Right lobe of liver (tissue), 6 donors: ENCODE measurements at places on chromosomes 3 and 15. TPM values are rescaled to one million over a fixed set of nuclear protein-coding genes. Genes with fewer than 3 reads are reported as not detected.

The ITPKA gene
- total RNA-seq: 0.61 TPM

The STRIT1 gene
- total RNA-seq: not detected

The SLC22A13 gene
- total RNA-seq: not detected

The COL6A5 gene
- not detected for total RNA-seq

The PRR23E gene
- total RNA-seq: not detected

DNA sequence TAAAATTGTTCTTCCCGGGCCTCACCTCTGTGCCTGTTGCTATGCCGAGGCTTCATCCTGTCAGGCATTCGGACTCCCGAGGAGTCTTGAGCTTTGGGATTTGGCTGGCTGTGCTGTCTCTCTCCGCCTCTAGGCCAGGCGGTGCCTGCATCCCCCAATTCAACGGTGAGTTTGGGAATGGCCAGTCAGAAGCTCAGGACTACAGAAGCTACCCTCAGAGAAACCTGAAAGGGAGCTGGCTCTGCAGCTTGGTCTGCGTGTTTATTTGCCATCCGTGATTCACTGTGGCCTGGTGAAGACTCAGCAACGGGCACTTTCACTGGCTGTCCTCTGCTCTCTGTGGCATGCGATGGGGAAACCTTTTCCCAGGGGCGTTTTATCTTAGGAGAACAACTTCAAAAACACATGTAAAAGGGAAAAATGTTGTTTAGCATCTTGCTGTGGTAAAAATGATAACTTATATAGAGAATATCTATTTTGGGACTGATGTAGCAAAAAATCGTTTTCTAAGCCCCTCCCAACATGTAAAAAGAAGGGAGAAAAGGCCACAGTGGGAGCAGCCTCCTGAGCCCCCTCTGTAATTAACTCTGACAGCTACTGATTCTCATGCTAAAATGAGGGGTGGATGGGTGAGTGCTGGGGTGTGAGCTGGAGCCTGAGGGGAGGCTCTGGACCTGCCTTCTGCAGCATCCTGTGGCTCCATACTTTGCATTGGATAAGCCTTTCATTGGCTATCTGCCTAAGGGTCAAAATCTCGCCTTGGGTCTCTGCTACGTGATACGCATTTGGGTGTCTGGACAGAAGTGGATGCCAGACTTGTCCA, 103.4 kb upstream of the KLHL25 start:
- no peak overlapping the region for H3K4me3 ChIP-seq
- no peak overlapping the region for H3K27ac ChIP-seq
- no peaks in the 10 kb centered on the region for H3K36me3 ChIP-seq
- no peak for DNase-seq
- H3K27me3 ChIP-seq: no peaks in the 10 kb centered on the region

GRCh38 chr3:140499114-140499757, 178.6 kb upstream of the TRIM42 start:
- no peaks in the 10 kb centered on the region for H3K27me3 ChIP-seq
- H3K36me3 ChIP-seq: no peaks in the 10 kb centered on the region
- no peaks in the 10 kb centered on the region for H3K4me1 ChIP-seq
- no peak for DNase-seq

- no peak overlapping the region for H3K4me3 ChIP-seq
- H3K36me3 ChIP-seq: no peaks in the 10 kb centered on the region
- H3K27ac ChIP-seq: no peak overlapping the region
- H3K4me1 ChIP-seq: no peaks in the 10 kb centered on the region
- DNase-seq: no peak
- no peaks in the 10 kb centered on the region for H3K27me3 ChIP-seq
Measured at GRCh38 chr3:114093596-114093995, 37.1 kb downstream of the QTRT2 start.

DNA sequence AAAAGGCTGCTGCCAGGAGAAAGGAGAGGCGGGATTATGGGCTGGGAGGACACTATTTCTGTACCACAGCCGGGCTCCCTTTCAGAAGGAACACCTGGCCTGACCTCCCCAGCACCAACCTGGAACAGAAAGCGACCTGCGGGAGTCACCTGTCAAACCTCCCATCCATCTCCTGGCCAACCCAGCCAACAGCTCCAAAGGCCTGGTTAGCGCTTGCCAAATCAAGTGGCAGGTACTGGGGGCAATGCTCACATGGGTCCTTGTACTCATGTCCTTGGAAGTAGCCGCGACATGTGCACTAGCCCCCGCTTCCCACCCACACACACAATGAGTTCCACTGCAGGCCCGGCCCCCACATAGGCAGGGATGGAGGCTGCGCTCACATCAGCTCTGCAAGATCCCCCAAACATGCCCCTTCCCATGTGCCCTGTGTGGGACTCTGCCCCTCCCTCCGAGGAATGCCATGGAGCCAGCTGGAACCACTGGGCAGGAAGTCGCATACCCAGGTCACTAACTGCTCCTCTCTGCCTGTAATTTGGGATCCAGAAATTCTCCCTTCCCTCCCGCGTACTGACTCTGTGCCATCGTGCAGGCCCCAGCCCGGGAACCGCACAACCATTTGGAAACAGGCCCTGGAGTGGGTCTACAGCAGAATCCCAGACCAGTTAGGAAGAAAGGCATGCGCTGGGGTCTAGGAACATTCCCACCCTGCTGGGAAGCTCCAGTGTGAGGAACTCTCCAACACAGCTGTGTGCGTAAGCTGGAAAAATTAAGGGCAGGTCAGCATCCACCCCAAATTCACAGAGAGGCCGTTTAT, 98.9 kb downstream of the LRIG1 start:
- H3K4me3 ChIP-seq: no peak overlapping the region
- H3K27ac ChIP-seq: no peak overlapping the region
- H3K36me3 ChIP-seq: no peaks in the 10 kb centered on the region
- no peak for DNase-seq
- H3K27me3 ChIP-seq: no peaks in the 10 kb centered on the region

- H3K4me3 ChIP-seq: no peak overlapping the region
- H3K36me3 ChIP-seq: no peaks in the 10 kb centered on the region
- H3K4me1 ChIP-seq: no peaks in the 10 kb centered on the region
- H3K27ac ChIP-seq: no peak overlapping the region
Measured at GRCh38 chr3:154071146-154071545, 50.0 kb upstream of the ARHGEF26 start.
